ENCODE measurements at places on chromosomes 5 and 9. TPM values are rescaled to one million over a fixed set of nuclear protein-coding genes. Genes with fewer than 3 reads are reported as not detected.

TMEM215 gene
- not detected for total RNA-seq

IRX1 gene
- total RNA-seq: not detected

KIF12 gene
- total RNA-seq: 0.14 TPM

BOD1 gene
- total RNA-seq: 61.3 TPM

NINJ1 gene
- total RNA-seq: 35.4 TPM
